ENCODE measurements at places on chromosomes 12 and 14.

DNA sequence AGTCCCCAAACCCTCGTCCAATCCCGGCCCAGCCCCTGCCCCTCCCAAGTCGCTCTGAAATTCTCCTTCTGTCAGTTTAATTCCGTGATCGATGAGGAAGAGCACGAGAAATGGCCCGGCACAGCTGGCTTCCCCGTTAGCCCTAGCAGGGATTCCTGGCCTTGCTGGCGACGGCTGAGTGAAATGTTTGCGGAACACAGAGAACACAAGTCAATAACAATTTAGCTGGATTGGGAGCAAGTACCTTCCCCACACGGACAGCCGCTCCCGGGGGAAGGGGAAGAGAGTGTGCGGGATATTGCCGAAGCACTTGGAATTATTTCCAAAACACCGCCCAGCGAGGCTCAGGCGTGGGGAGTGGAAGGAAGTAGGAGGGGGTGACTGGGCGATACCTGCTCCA, 134.6 kb downstream of the RBM19 start:
- DNase-seq = no peak

GRCh38 chr14:32457213-32457920, 128.3 kb downstream of the AKAP6 start:
- no peak for DNase-seq

DNA sequence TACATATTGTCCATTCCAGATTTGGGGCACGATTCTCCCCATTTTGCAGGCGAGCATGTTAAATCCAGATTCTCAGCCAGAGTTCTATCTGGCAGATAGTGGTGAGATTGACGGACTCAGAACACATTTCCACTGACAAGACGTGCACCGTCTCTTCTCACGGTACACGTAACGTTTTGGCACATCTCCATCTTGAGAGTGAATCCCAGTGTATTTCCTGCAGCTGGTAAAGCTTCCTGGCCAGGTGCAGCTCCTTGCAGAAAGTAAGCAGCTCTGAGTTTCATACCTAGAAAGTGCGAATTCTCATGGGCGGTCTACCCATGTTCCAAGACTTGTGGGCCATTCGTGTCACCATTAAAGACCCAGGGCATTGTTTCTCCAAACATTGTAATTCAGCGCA, 102.6 kb downstream of the TSPAN9 start:
- no peak for DNase-seq

GRCh38 chr12:48291511-48291910, 59.2 kb downstream of the ZNF641 start:
- no peak for DNase-seq

DNA sequence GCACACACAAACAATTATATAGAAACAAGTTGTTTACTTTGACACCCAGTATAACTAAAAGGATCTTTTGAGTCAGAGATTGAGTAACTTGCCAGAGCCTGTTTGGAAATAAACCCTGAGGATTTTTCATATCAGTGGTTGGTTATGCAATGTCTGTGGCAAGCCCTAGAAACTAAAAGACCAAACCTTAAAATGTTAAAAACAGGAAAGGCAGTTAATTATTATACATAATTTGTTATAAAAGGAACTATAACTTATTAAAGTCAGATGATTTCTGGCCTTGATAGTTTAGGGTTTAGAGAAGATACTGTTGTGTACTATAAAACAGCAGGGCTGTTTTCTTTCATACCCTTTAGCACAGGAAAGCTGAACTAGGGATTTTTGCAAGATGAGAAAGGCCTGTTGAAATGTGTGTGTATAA, 44.1 kb downstream of the PSEN1 start:
- DNase-seq = no peak

DNA sequence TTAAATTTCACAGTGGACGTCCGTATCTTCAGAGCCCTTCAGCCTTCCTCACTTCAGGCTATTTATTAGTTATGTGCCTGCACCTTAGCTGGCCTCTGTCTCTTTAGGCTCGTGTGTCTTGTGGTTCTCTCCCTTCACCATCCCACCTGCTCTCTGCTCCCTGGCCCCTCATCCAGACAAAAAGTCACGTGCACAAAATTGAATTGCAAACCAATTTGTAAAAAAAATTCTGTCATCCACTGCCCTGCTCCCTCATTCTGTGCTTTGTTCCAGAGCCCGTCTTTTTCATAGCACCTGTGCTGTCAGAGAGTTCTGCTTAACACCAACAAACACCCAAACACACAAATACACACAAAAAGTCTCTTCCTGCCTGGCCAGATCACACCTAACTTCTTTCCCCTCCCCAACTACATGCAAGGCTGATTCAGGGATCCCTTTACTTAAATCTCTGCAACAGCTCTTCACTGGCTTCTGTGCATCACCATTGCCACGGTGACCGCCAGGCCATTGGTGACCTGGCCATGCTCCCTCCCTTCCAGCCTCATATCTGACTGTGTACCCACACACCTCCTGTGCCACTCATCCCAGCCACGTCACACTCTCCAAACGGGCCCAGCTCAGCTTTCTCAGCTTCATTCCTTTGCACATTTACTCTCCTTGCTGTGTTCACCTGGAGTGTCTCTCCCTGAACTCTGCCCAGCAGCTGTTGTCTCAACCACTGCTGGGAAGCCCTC, 205.7 kb downstream of the TTC8 start:
- DNase-seq = no peak

GRCh38 chr14:53619691-53620231, 336.9 kb downstream of the BMP4 start:
- no peak for DNase-seq

- DNase-seq = no peak
These were observed 702.9 kb downstream of the TRHDE start for GRCh38 chr12:72974954-72975555.

- DNase-seq = no peak
These were observed 115.5 kb downstream of the DHRS2 start for GRCh38 chr14:23751616-23752015.

- no peak for DNase-seq
These were observed 2.5 kb upstream of the CTDSP2 start for GRCh38 chr12:57849035-57849434.

DNA sequence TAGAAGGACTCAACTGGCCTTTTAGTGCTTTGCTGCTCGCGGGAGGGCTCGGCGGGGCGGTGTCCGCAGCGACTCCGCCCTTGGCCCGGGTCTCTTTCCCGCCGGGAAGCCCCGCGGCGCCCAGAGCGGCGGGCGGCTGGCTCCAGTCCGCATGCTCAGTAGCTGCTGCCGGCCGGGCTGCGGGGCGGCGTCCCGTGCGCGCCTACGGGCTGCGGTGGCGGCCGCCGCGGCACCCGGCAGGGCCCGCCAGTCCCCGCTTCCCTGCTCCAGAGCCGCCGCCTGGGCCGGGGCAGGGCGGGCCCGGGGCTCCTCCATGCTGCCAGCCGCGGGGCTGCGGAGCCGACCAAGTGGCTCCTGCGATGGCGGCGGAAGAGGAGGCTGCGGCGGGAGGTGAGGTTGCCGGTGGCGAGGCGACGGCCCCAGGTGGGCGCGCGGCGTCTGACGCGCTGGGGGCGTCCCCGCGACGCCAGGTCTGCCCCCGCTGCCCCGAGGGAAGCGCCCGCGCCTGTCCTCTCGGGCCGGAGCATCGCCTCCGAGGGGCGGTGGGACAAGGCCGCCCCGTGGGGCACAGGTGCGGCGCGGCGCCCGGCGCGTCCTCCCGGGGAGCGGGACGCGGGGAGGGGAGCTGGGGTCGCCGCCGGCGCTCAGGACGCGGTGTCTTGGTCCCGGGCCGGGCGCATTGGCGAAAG, at the start of gene BMAL2:
TSS of gene BMAL2 (plus strand) at position 123 of the 689 bp plus-strand sequence. CDS start at position 360, 237 bp downstream.
- DNase-seq = peak; percentile 22

DNA sequence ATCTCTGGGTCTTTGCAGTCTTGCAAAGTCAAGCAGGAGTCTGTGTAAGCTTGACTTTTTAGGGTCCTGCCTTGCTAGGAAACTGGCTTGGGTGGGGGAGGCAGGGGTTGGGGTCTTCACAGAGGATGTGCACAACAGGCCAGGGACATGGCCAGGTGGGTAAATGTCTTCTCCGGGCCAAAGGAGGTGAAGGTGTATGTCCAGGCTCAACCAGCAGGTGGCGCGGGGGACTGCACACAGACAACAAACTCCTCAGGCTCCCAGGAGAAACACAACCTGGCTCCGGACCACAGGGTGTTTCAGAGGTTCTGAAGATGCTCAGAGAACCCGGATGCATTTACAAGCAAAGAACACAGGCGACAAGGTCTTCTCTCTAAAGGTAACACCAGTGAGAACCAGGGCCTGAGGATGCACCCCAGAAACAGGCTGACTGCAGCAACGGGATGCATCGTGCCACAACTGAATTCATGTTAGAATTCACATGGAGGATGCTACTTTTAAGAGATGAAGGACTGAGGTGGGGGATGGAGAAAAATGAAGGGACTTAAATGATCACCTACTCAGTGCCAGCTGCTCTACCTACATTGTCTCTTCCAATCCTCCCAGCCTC, 56.0 kb downstream of the PLEKHG3 start:
- DNase-seq = peak; percentile 40

- DNase-seq = no peak
These were observed 7.0 kb downstream of the MLF2 start for GRCh38 chr12:6745741-6746525.

- no peak for DNase-seq
These were observed 39.9 kb downstream of the DNAI7 start for GRCh38 chr12:25155022-25155576.

DNA sequence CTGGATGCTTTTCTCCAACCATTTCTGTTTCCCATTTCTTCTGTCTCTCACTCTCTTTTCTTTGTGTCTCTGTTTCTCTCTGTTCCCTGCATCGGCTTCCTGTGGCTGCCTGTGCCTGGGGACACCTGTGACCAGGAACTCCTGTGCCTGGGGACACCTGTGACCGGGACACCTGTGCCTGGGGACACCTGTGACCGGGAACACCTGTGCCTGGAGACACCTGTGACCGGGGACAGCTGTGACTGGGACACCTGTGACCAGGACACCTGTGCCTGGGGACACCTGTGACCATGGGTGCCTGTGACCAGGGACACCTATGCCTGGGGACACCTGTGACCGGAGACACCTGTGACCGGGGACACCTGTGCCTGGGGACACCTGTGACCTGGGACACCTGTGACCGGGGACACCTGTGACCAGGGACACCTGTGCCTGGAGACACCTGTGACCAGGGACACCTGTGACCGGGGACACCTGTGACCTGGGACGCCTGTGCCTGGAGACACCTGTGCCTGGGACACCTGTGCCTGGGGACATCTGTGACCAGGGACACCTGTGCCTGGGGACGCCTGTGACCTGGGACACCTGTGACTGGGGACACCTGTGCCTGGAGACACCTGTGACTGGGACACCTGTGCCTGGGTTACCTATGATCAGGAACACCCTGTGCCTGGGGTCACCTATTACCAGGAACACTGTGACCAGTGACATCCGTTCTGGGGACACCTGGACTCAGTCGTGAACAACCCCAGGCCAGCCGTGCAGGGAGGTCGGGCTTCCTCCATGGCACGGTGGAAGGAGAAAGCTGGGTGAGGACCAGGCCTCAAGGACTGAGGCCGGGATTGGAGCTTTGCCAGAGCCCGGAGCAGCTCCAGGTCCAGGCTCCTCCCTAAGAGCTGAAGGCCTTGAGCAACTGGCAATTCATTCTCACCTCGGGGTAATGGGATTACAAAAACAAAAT, 23.4 kb upstream of the FBRSL1 start:
- DNase-seq = no peak

- no peak for DNase-seq
These were observed 55.2 kb downstream of the PTGER2 start for GRCh38 chr14:52369305-52369801.

- no peak for DNase-seq
These were observed 27.8 kb downstream of the CNOT2 start for GRCh38 chr12:70271025-70271424.

DNA sequence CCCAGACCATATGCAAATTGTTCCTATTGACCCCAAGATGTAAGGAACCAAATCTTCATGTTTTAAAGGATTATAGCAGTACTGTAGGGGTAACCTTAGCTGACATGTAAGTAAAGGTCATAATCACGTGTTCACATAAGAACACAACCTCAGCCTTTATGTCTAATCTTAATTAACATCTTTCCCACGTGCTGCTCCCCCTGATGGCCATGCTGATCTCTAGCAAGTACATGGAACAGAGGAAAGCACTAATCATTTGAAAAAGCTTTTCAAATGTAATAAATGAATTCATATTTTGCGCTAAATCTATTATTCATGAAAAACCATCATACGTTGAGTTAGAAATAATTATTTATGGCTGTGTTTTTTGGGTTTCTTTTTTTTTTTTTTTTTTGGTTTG, 30.5 kb upstream of the ITPR2 start:
- DNase-seq = no peak

DNA sequence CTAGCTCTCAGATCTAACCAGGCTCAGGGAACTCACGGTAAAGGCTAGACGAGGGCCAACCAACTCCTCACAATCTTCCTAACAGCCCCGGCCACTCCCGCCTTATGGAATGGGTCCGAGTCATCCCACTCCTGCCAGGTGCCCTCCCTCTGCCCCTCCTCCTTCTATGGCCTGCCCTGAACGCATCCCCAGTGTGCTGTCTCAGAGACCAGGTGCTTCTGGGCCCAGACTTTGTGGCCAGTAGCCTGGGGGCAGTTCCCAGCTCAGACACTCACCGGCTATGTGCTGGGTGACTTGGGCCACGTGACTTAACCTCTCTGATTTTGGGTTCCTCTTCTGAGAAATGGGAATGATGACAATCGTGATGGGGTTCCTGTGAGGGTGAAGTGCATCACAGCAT, 22.5 kb downstream of the PAPLN start:
- DNase-seq = no peak

GRCh38 chr14:102805371-102805891, 28.2 kb downstream of the TRAF3 start:
- DNase-seq = no peak

DNA sequence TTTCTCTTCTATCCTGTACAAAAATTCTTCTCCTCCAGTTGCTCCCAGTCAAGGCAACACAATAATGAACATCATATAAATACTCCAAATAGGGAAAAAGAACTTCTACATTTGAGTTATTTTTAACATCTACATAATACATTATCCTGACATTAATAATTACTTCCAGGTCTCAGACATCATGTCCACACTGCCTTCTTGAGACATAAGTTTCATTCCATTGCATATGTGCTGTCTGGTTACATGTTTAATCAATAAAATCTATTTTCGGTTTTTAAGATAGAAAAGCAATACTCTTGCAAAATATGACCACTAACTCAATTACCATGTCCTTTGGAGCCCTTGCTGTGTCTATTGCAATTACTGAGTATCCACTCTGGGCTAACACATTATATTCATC, 881.9 kb downstream of the GALC start:
- DNase-seq = no peak

GRCh38 chr12:123150744-123151456, at the start of gene PITPNM2:
PITPNM2 (minus strand) TSS chr12:123151090; CDS start chr12:123034590, 116,500 bp downstream.
- DNase-seq = no peak

DNA sequence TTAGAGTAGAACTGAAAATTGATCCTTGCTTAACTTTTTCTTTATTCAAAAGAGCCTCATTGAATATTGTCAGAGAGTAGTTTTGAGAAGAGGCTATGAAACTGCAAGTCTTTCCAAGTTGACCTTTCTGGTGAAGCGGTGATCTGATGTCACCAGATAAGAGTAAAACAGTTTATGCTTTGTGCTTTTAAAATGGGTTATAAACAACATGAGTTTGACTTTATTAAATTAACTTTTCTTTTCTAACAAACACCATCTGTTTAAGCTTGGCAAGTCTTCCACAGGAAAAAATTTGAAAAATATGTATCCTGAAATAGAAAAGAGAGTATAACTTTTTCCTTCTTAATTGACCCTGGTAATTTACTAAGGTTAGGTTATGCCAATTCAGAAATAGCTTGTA, 408.7 kb upstream of the NOVA1 start:
- no peak for DNase-seq

GRCh38 chr14:39406560-39406959, 25.7 kb downstream of the FBXO33 start:
- DNase-seq = no peak
